Right lobe of liver (tissue), 6 donors: ENCODE measurements at places on chromosomes 12 and 14. TPM values are rescaled to one million over a fixed set of nuclear protein-coding genes. Genes with fewer than 3 reads are reported as not detected.

BCAT1 gene
- 4.7 TPM for total RNA-seq

IQSEC3 gene
- total RNA-seq: 0.06 TPM

PRPH gene
- total RNA-seq: not detected

- peaks cover 7% of the 10 kb centered on the region for H3K4me1 ChIP-seq
- DNase-seq: peak; percentile 56
- no peak overlapping the region for H3K27ac ChIP-seq
- H3K27me3 ChIP-seq: no peaks in the 10 kb centered on the region
These were observed 47.6 kb downstream of the MYBPC1 start for GRCh38 chr12:101642115-101643067.

GRCh38 chr12:98814254-98814653, 169.2 kb downstream of the APAF1 start:
- no peaks in the 10 kb centered on the region for H3K4me1 ChIP-seq
- no peaks in the 10 kb centered on the region for H3K27me3 ChIP-seq
- H3K36me3 ChIP-seq: no peaks in the 10 kb centered on the region
- H3K27ac ChIP-seq: no peak overlapping the region

GRCh38 chr14:38302034-38302433, 46.1 kb upstream of the CLEC14A start:
- no peak overlapping the region for H3K27ac ChIP-seq
- no peaks in the 10 kb centered on the region for H3K36me3 ChIP-seq
- no peaks in the 10 kb centered on the region for H3K27me3 ChIP-seq
- DNase-seq: no peak
- H3K4me1 ChIP-seq: no peaks in the 10 kb centered on the region

- H3K4me1 ChIP-seq: peaks cover 7% of the 10 kb centered on the region
- DNase-seq: no peak
- no peak overlapping the region for H3K27ac ChIP-seq
- H3K36me3 ChIP-seq: peaks cover 4% of the 10 kb centered on the region
- H3K27me3 ChIP-seq: no peaks in the 10 kb centered on the region
These were observed 1.8 kb downstream of the COX6A1 start for GRCh38 chr12:120439646-120440247.

DNA sequence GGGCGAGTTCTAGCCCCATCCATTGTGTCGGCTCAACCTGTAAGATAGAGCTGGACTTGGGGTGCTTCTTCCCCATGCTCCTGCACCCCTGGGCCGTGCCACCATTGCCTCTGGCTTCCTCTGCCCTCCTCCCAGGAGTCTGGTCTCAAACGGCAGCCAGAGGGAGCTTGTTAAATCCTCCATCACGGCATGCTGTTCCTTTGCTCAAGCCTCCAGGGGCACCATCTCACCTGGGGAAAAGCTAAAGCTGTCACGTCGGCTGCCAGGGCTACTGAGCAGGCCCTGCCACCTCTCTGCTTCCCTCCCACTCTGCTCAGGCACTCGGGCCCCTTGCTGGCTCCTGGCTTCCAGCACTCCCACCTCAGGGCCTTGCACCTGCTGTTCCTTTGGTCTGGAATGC, 140.4 kb downstream of the RBM19 start:
- no peaks in the 10 kb centered on the region for H3K27me3 ChIP-seq
- H3K27ac ChIP-seq: no peak overlapping the region
- H3K4me1 ChIP-seq: no peaks in the 10 kb centered on the region
- no peaks in the 10 kb centered on the region for H3K36me3 ChIP-seq
- no peak for DNase-seq

DNA sequence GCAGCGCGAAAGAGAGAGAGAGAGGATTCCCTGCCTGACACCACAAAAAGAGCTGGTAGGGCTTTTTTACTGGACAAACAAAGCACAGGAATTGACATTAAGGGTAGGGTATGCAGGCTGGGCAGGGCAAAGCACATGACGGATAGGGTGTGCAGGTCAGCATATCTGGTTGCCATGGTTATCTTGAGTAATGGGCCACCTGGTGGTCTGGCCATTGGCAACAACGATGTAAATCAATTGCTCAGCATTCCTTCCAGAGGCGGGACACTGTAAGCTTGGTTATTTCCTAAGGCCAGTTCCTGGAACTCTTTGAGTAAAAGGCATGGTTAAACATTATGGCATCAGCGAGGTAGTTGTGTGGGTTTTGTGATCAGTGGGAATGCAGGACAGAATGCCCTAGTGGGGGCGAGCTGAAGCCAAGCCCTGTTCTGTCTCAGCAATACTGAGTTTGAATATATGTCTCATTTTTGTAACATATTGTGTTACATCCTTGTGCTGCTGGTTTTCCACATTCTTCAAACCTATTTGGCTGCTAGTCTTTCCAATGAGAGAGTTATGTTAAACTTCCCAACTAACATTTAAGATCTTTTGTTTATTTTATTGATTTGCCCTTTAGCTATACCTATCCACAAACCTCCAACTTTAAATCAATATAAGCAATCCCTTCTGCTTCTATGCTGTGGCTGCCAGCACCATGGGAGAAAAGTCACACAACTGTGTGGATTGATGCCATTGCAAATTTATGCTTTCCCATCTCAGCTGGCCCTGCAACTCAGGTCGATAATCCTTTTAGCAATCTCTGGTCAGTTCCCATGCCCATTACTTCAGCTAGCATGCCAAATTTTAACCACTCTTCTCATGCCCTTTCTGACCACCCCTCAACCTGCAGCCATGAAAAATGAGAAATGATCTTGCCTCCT, 396.7 kb upstream of the PDE3A start:
- peak; percentile 72 for DNase-seq
- H3K4me3 ChIP-seq: peak overlapping the region; percentile 1
- H3K36me3 ChIP-seq: no peaks in the 10 kb centered on the region
- peaks cover 27% of the 10 kb centered on the region for H3K4me1 ChIP-seq
- H3K27me3 ChIP-seq: no peaks in the 10 kb centered on the region
- peak overlapping the region; percentile 15 for H3K27ac ChIP-seq

DNA sequence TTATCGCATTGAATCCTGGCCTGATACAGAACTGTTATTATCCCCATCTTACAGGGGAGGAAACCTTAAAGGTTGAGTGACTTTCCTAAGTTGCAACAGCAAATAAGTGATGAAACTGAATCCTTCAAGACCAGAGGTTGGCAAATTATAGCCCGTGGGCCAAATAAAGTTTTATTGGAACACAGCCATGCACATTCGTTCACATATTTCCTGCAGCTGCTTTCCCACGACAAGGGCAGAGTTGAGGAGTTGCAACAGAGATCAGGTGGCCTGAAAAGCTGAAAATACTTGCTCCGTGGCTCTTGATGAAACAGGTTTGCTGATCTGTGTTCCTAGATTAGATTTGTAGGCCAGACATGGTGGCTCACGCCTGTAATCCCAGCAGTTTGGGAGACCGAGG, 126.7 kb downstream of the PHETA1 start:
- no peak overlapping the region for H3K4me3 ChIP-seq
- H3K36me3 ChIP-seq: no peaks in the 10 kb centered on the region
- H3K27ac ChIP-seq: no peak overlapping the region

GRCh38 chr12:17640615-17641014, 449.4 kb downstream of the RERGL start:
- no peak overlapping the region for H3K4me3 ChIP-seq
- H3K4me1 ChIP-seq: no peaks in the 10 kb centered on the region
- no peak overlapping the region for H3K27ac ChIP-seq
- H3K27me3 ChIP-seq: no peaks in the 10 kb centered on the region
- no peak for DNase-seq

DNA sequence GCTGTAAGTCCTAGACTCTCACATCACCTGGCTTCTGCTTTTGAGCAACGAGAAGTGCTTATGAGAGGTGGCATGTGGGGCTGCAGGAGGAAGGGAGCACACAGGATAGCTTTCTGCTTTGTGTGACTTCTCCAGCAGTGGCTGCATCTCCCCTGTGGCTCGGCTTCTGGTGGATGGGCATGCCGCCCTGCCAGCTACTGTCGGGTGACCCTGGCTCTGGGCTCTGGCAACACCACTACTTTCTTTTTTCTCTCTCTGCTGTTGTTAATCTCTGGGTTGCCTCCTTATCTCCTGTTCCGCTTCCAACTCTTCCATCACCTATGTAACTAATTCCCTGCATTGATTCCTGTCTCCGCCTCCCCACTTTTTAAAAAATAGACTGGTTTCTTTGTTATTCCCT, 209.1 kb upstream of the DAAM1 start:
- no peaks in the 10 kb centered on the region for H3K4me1 ChIP-seq
- no peak overlapping the region for H3K27ac ChIP-seq
- no peak overlapping the region for H3K4me3 ChIP-seq
